ENCODE measurements at places on chromosomes 12 and 14. TPM values are rescaled to one million over a fixed set of nuclear protein-coding genes. Genes with fewer than 3 reads are reported as not detected.

The GRIP1 gene
- 73.8 TPM for total RNA-seq

The CISTR gene
- not detected for total RNA-seq

The AKAP3 gene
- 1.5 TPM for total RNA-seq

The EEF1AKMT3 gene
- total RNA-seq: 3.6 TPM

The LRCOL1 gene
- total RNA-seq: not detected

The JPH4 gene
- total RNA-seq: 1.4 TPM

The KLRD1 gene
- total RNA-seq: 0.04 TPM

The ASIC1 gene
- total RNA-seq: 0.81 TPM

The DNAH10 gene
- not detected for total RNA-seq

The SIX1 gene
- total RNA-seq: not detected

DNA sequence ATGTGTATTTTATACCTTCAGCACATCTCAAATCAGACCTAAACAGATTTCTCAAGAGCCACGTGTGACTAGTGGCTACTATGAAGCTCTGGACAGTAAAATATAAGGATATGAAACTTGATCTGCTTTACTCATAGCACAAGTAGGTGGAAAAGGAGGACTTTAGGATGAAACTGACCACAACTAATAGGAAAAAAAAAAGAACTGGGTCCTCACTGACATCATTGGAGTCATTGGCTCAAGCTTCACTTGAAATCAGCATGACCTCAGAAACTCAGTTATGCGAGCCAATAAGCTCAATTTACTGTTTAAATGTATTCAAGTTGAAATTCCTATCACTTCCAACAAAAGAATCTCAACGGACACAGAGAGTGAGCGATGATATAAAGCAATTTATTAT, 34.1 kb upstream of the CIT start:
- no peak for DNase-seq

DNA sequence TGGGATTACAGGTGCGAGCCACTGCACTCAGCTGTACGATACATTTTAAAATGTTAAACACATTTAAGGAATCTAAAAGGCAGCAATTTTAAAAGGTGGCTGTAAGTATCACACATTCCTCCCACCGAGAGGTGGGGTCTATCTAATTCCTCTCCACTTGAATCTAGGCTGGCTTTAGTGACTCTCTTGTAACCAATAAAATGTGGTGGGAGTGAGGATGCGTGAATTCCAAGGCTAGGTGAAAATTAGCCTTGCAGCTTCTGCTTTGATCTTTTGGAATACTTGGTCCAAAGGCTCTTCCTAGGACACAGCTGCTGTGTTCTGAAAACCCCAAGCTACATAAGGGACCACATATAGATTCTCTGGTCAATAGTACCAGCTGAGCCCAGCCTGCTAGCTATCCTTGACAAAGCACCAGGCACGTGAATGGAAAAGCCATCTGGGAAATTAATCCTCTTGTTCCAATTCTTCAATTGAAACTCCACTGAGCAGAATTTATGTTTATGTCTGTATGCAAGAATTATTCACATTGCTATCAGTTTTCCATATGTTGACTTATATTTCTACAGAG, 8.8 kb upstream of the GPRC5D start:
- no peak for DNase-seq

- no peak for DNase-seq
Observed at GRCh38 chr12:127531542-127531941, 735.4 kb upstream of the TMEM132C start.

DNA sequence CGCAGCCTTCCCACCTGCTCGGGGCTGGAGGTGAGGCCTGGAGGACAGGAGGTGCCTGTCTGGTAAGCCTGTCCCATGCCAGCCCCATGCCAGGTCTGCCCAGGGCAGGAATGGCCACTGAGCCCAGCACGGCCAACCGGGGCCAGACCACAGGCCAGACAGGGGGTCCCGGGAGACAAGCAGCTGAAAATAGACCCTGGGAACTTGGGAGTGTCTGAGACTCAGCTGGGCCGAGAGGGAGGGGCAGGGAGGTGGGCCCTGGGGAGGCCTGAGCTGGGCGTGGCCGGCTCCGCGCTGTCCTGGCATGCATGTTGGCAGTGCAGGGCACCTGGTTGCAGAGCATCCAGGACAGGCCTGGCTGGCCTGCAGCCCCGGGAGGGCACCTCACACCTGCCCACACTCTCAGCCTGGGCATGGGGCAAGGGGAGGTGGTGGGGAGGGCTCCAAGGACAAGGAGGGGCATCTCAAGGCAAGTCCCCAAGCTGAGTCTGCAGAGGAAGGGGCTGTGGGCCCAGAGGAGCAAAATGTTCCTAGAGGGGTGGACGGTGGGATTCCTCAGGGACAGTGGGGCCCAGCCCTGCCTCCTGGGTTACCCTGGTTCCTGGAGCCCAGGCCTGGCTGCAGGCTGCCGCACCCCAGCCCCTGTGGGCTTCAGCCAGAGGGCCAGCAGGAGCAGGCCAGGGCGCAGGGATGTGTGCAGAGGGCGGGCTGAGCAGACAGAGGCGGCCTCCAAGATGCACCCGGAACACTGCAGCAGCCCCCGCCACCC, 3.2 kb upstream of the CRIP1 start:
- no peak for DNase-seq

GRCh38 chr12:19220852-19221466, 91.4 kb downstream of the PLEKHA5 start:
- no peak for DNase-seq

GRCh38 chr14:50943943-50944646, at the start of gene PYGL:
Gene PYGL, minus strand, starts transcription at chr14:50944483. Its CDS starts 80 bp downstream, at chr14:50944403.
- peak; percentile 94 for DNase-seq

- DNase-seq: no peak
Observed at GRCh38 chr12:132558861-132559623, 51.3 kb downstream of the LRCOL1 start.

GRCh38 chr14:89805501-89805900, 149.0 kb downstream of the EFCAB11 start:
- DNase-seq: no peak

- DNase-seq: no peak
Observed at GRCh38 chr12:123957196-123957595, 15.4 kb downstream of the CCDC92 start.

DNA sequence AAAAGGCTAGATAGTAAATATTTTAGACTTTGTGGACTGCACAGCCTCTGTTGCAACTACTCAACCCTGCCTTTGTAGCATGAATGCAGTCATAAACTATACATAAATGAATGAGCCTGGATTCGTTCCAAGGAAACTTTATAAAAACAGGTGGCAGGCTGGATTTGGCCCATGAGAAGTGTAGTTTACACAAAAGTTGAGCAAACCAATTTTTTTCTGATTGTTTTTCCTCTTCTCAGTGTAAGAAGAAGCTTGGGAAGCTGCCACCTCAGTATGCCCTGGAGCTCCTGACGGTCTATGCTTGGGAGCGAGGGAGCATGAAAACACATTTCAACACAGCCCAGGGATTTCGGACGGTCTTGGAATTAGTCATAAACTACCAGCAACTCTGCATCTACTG, 9.5 kb downstream of the OAS1 start:
- DNase-seq: no peak

DNA sequence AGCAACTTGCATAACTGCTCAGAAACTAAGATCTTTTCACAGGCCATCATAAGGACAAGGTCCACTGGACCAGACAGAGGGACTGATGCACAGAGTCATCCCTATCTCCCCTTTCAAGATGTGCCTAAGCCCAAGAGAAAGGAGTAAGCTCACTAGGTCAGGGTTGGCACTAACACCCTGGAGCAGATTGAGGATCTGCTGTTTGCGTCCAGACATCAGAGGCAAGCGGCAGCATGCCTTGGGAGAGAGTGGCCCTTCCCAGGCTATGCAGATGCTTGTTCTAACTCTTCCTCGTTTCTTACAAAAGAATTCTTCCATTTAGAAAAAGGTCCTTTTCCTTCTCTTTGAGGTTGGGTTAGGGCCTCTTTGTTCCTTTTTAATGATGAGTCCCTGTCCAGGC, 187.2 kb downstream of the KCNA5 start:
- no peak for DNase-seq

DNA sequence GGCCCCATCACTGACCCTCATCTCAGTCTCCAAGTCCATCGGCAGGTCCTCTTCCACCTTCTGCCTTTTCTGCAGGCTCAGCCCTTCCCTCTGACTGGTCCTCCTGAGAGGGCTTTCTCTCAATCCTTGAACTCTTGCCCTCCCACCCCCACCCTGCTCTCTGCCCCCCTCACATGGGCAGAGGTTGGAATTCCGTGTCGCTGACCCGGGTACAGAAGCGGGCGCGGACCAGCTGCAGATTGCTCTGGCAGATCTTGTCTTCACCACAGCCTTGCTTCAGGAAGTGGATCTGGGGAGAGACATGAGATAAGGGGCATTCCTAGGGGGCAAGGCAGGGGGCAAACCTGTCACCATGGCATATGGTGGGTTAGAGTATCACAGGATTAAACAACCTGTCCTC, 12.4 kb downstream of the ITGA7 start:
- peak; percentile 20 for DNase-seq

- DNase-seq: peak; percentile 7
Observed at GRCh38 chr14:26008290-26008689, 589.5 kb downstream of the NOVA1 start.

DNA sequence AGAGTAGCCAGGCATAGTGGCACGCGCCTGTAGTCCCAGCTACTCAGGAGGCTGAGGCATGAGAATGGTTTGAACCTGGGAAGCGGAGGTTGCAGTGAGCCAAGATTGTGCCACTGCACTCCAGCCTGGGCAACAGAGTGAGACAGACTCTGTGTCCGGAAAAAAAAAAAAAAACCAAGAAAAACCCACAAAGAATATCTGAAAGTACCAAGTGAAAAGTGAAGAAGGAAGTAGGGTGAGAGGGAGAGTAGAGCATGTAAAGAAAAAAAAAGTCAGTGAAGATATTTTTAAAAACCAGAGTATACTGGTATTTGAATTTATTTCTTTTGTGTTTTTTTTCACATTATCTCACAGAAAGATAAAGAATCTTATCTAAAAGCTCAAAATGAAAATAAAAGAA, 43.3 kb upstream of the ISM2 start:
- no peak for DNase-seq

- no peak for DNase-seq
Observed at GRCh38 chr12:42504049-42504448, 85.5 kb downstream of the PRICKLE1 start.

- DNase-seq: no peak
Observed at GRCh38 chr14:36947362-36947761, 225.0 kb downstream of the SLC25A21 start.

- DNase-seq: peak; percentile 57
Observed at GRCh38 chr12:120257041-120257821, 8.3 kb downstream of the PXN start.

GRCh38 chr14:54189748-54190354, 207.0 kb upstream of the CDKN3 start:
- DNase-seq: no peak

DNA sequence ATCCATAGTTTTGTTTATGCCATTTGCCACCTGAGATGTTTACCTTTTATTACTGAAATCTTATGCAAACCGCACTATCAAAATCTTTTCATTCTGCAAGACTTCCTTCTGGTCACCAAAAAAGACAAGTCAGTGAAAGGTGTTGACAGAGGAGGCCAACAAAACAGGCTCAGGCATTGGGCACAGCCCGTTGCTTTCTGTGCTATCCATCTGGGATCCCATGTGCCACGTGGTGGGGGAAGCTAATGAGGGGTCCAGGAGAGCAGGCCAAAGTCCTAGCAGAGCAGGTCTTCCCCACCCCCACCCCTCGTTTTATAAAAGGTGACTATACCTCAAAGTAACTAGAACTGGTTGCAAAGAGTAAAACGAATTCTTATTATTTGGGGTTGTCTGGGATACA, 1.2 kb downstream of the ALDH1L2 start:
- DNase-seq: no peak

- DNase-seq: no peak
Observed at GRCh38 chr14:101881426-101881825, 82.9 kb upstream of the DYNC1H1 start.

GRCh38 chr12:120388691-120389481, 19.9 kb upstream of the MSI1 start:
- peak; percentile 94 for DNase-seq

GRCh38 chr12:27682534-27682933, 13.7 kb upstream of the REP15 start:
- no peak for DNase-seq

Data from H7 (cell line).